Chondrocyte (in vitro differentiated cells): ENCODE measurements at places on chromosomes 3 and 15.

- no peak for DNase-seq
Observed at GRCh38 chr3:46695177-46695961, 1.9 kb upstream of the ALS2CL start.

DNA sequence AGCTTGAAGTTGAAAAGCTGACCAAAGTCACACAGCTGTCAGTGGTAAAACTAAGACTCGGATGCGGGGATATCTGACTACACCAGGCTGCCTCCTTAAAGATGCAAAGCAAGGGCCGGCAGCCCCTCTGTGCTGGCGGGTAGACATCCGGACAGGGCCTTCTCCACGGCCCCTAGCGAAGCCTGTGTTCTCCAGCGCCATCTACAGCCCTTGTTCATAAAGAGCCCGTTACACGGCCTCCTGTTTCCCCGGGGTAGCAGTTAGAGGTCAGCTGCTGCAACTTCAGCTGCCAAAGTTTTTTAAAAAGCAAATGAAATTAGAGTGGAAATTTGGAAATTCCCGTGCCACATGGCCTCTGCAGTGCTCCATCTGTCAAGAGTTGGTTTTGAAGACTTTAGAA lies 383.0 kb downstream of the TBL1XR1 start:
- DNase-seq: no peak

- no peak for DNase-seq
Observed at GRCh38 chr3:44983484-44983941, 7.5 kb downstream of the EXOSC7 start.

- no peak for DNase-seq
Observed at GRCh38 chr3:45215466-45215865, 10.6 kb downstream of the TMEM158 start.

DNA sequence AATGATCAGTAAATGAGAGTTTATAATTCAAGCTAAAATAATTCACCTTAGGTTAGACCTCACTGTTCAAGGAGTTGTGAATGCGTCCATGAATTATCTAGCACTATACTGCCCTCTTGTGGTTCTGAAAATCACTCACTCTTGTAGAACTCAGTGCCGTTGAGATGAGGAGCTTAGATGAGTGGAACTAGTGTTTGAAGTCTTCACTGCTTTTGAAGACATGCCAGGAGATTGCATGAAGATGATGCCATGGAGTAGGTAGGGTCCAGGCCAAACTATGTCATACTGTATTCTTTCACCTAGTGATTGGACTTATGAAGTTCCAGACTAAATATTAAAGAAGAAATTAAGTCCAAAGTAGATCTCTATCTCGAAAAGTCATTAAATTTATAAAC lies 28.8 kb downstream of the LYSMD4 start:
- DNase-seq: no peak

- no peak for DNase-seq
Observed at GRCh38 chr3:41350441-41350840, 151.1 kb downstream of the CTNNB1 start.

DNA sequence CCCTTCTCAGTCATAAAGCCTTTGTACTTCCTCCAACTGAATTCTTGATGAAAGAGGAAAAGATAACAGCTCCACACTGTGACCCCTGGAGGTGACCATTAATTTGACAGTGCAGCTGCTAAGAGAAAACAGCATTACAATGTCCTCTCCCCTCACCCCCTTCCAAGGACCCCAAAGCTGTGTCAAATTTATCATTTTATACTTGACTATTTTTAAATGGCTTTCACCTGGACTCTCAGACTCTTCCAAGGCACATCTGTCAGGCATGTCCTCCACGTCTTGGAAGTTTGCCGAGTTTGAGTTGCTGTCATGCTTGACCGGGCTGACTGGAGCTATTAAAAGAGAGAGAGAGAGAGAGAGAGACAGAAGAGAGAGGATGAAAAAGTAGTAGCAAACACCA lies 236.5 kb downstream of the WDR72 start:
- DNase-seq: no peak

- peak; percentile 52 for DNase-seq
Observed at GRCh38 chr3:58191361-58191991, 19.3 kb downstream of the DNASE1L3 start.

GRCh38 chr3:118963711-118964110 lies 70.9 kb downstream of the IGSF11 start:
- DNase-seq: no peak

- DNase-seq: no peak
Observed at GRCh38 chr3:159672728-159673688, 315.6 kb upstream of the IL12A start.

DNA sequence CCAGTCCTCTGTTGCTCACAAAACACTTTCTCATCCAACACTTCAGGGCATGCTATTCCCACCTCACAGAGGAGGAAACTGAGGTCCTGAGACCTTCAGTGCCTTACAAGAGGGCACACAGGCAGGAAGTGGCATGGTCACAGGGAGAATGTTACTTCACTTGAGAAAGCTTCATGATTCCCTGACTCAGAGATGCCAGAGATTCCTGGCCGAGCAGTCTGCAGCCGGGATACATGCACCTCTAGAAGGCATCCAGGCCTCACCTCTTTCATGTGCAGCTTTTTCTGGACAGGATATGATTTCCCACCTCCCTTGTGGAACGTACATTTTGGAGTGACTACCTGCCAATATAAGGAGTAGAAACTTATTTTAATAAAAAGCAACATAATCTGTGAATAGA lies 2.8 kb upstream of the SST start:
- DNase-seq: no peak

DNA sequence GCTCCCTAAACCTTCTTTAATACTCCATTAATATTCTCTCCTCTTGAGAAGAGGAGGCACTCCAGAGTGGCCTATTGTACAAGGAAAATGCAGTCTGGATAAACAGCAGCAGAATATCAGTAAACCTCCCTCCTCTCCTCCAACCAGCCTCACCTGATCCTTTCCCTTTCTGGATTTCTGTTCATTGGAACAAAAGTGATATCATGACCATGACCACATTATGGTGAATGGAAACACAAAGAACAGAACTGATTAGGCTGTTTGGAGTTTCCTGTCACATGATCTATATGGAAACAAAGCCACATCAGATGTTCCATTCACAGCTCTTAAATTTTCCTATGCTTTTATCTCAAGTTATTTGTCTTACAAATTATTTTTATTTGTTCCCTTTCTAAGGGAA lies 14.6 kb downstream of the C2CD4B start:
- no peak for DNase-seq

- no peak for DNase-seq
Observed at GRCh38 chr15:67660446-67660845, 117.9 kb downstream of the MAP2K5 start.

DNA sequence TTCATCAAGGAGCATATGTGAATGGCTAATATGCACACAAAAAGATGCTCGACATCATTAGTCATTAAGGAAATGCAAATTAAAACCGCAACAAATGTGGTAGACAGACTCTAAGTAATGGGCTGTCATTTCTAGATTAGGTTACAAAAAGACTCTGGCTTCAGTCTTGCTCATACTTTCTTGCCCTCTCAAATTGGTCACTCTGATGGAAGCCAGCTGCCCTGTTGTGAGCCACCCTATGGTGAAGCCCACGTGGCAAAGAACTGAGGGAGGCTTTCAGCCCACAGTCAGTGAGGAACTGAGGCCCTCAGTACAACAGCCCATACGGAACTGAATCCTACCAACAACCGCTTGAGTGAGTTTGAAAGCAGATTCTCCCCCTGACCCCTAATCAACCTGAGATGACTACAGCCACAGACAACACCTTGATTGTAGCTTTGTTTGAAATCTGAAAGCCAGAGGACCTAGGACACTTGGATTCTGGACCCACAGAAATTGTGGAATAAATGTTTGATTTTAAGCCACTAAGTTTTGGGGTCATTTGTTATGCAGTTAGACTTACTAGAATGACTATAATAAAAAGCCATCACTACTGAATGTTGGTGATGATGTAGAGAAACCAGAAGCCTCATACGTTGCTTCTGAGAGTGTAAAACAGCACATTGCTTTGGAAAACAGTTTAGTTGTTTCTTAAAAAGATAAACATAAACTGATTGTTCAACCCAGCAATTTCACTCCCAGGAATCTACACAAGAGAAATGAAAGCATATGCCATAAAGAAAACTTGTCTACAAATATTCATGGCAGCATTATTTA lies 45.7 kb downstream of the EHHADH start:
- no peak for DNase-seq

DNA sequence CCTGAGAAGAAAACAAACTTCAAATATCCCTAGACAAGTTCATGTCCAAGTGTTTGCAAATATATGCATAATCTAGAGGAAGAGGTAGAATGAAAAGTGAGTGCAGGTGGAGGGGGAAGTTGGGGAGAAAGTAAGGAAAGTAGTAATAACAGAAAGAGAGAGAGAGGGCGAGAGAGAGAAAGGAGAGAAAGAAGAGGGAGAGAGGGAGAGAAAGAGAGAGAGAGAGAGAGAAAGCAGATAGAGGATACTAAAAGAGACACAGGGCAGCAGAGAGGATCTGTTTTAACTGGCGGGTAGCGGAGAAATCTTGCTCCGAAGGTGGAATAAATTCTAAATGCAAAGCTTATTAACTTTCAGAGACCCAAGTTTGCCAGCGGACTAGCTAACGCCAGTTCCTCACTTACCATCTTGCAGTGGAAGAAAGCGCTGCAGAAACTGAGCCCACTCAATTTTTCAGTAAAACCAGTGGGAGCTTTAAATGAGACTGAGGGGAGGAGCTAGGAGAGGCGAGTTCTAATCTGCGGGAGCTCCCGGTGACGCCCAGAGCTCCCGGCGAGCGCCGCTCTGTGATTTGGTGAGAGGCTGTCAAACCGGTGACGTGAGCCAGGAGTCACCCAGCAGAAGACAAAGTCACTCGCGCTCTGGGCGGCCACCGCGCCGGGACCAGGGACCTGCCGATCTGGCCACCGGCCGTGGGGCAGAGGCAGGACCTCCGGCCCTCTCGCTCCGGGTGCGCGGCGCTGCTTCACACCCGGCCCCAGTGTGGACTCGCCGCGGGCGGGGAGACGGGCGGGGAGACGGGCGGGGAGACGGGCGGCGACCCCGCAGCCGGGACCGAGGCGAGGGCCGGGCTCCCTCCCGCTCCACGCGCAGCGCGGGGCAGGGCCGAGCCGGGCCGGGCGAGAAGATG lies at the start of gene GMNC:
TSS of gene GMNC (minus strand) at position 486 of the 910 bp plus-strand sequence. CDS start at position 407, 79 bp downstream.
- no peak for DNase-seq

GRCh38 chr15:44554934-44555723 lies 18.2 kb downstream of the EIF3J start:
- DNase-seq: no peak

GRCh38 chr3:64133987-64134386 lies 91.3 kb downstream of the PRICKLE2 start:
- no peak for DNase-seq
